ENCODE measurements at places on chromosomes 4 and X. TPM values are rescaled to one million over a fixed set of nuclear protein-coding genes. Genes with fewer than 3 reads are reported as not detected.

Gene PPP1R2C
- total RNA-seq, result not detected

Gene CNGA1
- not detected for total RNA-seq

- DNase-seq, result peak; percentile 56
Observed at GRCh38 chrX:154325541-154325940, 29.9 kb downstream of the TKTL1 start.

DNA sequence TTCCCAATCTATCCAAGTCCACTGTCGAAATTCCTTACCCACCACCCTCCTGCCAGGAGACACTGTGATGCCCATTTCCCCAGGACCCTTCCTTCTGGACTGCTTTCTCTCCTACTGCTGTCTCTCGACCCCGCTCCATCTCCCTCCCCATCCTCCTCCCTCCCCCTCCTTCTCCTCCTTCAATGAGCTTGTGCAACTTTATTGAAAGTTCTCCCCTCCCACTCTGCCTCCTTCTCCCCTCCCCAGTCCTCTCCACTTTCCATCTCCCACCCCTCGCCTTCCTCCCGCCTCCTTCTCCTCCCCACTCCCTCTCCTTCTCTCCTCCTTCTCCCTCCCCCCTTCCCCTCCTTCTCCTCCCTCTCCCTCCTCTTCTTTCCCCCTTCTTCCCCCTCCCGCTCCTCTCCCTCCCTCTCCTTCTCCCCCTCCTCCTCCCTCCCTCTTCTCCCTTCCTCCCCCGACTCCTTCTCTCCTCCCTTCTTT, 116.6 kb upstream of the FAT1 start:
- no peak for DNase-seq

Gene SPACA5B
- total RNA-seq, result not detected

DNA sequence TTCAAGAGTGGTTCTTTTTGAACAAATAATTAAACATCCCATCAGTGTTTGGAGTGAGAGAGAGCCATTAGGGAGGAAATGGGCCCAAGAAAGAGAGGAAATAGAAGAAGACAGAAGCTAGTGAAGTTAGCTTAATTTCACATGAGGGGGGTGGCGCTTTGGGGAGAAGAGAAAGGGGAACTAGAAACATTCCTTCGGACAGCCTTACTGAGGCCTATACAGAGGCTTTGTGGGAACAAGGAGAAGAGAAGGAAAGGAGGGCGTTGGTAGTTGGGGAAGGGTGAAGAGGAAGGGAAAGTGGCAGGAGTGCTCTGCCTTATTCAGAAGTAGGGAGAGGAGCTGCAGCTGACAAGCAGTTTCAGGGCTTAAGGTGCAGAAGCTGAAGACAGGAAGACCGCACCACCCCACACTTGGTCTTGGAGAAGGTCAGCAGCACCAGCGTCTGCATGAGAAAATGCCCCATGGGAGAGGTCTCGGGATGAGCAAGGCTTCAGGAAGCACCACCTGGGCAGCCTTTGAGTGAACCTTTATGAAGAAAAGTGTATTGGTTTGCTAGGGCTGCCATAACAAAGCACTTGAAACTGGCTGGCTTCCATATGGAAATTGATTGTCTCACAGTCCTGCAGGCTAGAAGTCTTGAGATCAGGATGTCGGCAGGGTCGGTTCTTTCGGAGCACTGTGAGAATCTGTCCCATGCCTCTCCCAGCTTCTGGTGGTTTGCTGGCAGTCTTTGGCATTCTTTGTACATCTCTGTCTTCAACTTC, 85.1 kb downstream of the KIT start:
- no peak for DNase-seq

GRCh38 chr4:159248384-159249178, 145.7 kb downstream of the RAPGEF2 start:
- DNase-seq, result peak; percentile 10

DNA sequence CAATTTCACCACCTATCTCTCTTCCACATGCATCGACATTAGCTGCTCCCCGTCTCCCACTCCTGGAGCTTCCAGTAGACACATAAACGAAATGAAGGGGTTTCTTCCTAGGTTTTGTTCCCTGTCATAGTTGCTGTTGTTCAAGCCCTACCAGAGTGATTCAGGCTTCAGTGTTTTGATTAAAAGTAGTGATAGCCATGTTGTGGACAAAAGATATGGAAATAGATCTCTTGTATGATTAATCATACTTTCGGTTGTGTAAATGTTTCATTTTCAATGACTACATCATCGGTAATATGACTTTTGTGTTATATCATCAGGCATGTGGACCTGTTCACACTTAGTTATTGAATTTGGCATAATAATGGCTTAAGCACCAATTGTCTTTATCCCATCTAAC, 96.5 kb upstream of the KLF3 start:
- no peak for DNase-seq

Gene NCAPG
- total RNA-seq, result 38.6 TPM

Gene DDX53
- total RNA-seq, result not detected

Gene ITIH6
- not detected for total RNA-seq

DNA sequence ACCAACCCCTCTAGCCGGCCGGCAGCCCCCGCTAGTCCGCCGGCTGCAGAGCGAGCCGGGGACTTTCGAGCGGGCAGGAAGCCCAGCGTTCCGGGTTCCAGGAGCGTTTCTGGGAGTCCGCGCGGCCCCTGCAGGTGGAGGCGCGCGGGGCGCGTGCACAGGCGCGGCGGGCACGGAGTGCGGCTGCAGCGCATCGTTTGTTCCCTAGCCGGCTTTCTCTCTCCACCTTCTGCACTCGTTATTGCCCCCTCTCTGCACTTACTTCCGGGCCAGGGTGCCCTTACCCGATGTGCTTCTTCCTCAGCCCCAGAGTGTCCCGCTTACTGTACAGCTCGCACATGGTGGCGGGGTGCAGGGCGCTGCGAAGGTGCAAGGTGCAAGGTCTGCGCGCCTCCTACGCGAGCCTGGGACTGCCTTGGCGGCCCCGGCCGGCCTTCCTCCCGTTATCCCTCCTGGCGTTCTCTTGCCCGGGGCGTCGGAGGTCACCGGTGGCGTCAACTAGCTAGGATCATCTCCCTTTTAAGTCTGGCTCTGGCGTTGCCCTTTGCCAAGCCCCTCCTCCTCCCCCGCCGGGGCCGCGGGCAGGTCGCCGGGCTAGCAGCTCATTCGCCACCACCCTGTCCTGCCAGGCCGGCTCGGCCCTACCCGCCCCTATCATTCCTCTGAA, at the start of gene ETNPPL:
Gene ETNPPL, minus strand, starts transcription at position 495 of the 667 bp plus-strand sequence. Its CDS starts 155 bp downstream, at position 340.
- no peak for DNase-seq

Gene NPFFR2
- not detected for total RNA-seq

Gene BTC
- 4.0 TPM for total RNA-seq

Data from MCF 10A (cell line).